Glomerular endothelial cell (primary cell): ENCODE measurements at places on chromosomes 16 and 17. TPM values are rescaled to one million over a fixed set of nuclear protein-coding genes. Genes with fewer than 3 reads are reported as not detected.

DNA sequence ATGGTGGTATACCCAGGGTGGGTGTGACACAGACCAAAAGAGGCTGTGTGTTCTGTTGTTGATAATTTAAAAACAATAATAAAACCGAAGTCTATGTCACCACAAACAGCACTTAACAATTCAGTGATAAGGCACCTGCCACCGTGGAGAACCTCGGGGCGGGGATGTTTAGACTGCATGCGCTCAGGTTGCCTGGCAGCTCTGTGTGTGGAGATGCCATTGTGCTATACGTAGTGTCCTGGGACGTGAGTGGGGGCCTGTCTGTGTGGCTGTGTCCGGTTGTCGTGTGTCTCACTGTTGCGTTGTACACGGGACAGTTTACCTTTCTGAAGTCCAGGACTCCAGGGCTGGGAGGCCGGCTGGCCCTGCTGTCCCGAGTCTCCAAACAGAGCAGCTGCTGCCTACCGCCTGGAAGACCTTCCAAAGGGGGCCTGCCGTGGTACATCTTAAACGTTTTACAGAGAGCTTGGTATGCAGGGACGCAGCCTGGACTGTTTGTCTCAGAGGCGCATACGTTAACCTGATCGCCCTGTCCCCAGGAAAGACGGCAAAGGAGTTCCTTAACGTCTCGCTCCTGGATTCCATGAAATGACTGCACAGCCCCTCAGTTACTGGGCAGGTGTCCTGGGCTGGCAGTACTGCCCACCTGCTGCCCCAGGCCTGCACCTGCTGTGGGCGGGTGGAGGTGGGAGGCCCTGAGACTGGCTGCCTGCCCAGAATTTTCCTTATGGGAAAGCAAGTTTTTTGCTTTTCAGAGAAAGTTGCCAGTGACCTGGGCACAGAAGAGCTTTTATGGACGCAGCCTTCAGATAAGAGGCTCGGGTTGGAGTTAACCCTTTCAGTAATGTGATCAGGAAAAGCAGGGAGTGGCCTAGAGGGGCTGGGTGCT lies 19.0 kb downstream of the SPIRE2 start:
- DNase-seq: no peak

DNA sequence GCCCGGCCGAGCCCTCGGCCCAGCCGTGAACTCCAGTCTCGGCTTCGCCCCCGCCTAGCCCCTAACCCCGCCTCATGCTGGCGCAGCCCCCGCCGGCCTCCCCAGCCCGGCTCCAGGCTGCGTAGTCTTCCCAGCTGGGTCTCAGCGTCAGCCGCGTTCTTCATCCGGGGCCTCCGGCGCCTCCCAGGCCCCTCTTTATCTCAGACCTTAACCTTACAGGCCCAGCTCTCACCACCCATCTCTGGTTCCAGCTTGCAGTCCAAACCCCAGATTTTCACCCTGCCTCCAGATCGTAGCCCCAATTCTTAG lies at the start of gene PROCA1:
Gene PROCA1 (minus strand): TSS at position 166 of the 309 bp plus-strand sequence. CDS start 228 bp downstream, outside the sequence.
- DNase-seq: no peak

DNA sequence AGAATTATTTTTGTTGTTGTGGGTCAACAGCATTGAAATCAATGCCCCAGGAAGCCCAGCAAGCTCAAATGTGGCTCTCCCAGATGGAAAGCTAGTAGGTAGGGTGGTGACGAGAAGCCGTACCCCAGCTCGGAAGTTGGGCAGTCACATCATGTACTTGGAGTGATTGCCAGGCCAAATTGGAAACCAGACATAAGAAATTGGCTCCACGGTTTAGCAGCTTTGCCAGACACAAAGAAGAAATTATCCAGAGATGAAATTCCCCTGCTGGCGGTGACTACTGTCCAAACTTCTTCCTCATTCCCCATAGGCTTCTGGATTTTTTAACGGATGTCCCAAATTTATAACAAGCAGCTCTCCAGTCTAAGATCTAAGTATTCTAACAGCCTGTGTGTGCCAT lies 95.9 kb downstream of the OR1D5 start:
- DNase-seq: no peak

Gene HOXB7
- 39.4 and 44.7 TPM in 2 replicates for total RNA-seq

Gene KCNJ18
- not detected in 2 replicates for total RNA-seq

Gene MLYCD
- 3.2 and 4.7 TPM in 2 replicates for total RNA-seq

DNA sequence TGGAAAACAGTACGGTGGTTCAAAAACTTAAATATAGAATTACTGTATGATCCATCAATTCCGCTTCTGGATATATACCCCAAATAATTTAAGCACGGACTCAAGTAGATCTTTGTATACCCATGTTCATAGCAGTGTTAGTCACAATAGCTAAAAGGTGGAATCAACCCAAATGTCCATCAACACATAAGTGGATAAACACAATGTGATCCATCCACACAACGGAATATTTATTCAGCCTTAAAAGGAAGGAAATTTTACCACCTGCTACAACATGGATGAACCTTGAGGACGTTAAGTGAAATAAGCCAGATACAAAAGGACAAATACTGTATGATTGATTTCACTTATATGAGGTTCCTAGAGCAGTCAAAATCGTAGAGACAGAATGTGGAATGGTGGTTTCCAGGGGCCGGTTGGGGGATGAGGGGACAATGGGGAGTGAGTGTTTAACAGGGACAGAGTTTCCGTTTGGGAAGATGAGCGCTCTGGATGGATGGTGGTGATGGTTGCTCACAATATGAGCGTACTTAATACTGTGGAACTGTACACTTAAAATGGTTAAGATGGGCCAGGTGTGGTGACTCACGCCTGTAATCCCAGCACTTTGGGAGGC lies 5.4 kb upstream of the RNF222 start:
- no peak for DNase-seq

Gene KRT25
- total RNA-seq: not detected in 2 replicates

Gene KRTAP1-5
- 0.29 and 0.82 TPM in 2 replicates for total RNA-seq

DNA sequence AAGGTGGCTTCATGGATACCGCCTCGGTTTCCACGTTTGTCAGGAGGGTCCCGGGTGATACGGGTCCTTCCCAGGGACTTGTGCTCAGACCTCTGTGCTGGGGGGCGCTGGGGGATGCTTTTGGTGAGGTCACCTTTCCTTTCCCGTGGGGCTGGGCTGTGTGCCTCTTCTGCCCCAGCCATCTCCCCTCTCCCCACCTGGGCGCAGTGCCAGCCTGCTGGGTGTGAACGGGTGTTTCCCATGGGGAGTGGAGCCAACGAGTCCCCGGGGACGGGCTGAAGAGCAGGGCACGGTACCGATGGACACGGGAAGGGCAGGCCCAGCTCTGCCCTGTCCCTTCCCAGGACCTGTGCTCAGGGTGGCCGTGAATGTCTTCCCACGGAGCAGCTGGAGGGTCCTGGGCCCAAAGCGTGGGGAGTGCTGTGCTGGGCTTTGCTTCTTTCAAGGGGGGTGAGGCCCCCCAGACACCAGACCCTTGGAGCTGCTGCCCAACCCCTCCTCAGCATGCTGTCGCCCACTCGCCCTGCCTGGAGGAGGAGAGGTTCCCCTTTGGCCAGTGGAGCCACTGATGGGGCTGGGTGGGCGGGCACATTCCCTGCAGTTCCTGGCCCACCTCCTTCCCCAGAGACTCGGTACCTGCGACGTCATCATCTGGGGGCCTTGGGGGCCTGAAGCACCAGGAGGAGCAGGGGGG lies 15.5 kb downstream of the TELO2 start:
- DNase-seq: no peak

Gene FNDC8
- total RNA-seq: not detected in 2 replicates

- DNase-seq: no peak
Measured at GRCh38 chr16:67873435-67874370, 851 bp downstream of the EDC4 start.

- DNase-seq: no peak
Measured at GRCh38 chr17:42251115-42251514, 25.1 kb downstream of the STAT5B start.

Gene PTGES3L
- total RNA-seq: 2.4 and 3.2 TPM in 2 replicates

Gene CALB2
- total RNA-seq: not detected in 2 replicates

DNA sequence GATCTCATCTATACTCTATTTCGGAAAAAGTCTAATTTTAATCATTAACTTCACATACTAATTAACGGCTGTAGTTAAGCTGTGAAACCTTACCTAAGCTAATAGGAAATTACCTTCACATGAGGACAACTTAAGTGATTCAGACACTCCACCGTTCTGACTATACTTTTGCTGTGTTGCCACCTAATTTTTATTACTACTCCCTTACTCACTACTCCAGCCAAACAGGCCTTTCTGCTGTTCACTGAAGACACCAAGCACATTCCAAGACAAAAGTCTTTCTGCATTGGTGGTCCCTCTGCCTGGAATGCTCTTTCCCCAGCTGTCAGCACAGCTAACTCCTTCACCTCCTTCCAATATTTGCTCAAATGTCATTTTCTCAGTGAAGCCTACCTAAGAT lies 1.3 kb downstream of the CMTR2 start:
- DNase-seq: no peak

Gene HOXB4
- 7.9 and 10.3 TPM in 2 replicates for total RNA-seq

- no peak for DNase-seq
Measured at GRCh38 chr17:54455251-54455868, 445.3 kb upstream of the TOM1L1 start.

Gene AOC2
- total RNA-seq: 1.8 and 2.0 TPM in 2 replicates

DNA sequence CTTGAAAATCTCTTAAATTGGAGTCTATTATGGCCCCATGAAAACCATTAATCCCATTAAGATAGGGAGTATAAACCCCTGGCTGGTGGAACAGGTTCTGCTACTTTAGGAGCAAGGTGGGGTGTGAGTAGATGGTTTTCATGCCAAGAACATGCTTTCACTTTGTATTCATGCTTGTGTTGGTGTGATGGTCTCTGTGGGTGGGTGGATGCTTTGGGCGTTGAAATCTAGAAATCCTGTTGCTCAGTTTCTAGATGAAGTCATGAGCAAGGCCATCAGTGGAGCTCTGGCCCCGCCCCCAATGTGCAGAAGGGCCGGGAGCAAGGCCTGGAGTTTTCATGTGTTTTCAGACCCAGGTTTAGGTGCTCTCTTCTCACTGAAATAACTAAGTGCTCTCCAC lies 20.1 kb downstream of the PLD6 start:
- DNase-seq: no peak

- no peak for DNase-seq
Measured at GRCh38 chr17:2893422-2893914, 97.2 kb downstream of the RAP1GAP2 start.

Gene MED1
- total RNA-seq: 22.7 and 27.9 TPM in 2 replicates

DNA sequence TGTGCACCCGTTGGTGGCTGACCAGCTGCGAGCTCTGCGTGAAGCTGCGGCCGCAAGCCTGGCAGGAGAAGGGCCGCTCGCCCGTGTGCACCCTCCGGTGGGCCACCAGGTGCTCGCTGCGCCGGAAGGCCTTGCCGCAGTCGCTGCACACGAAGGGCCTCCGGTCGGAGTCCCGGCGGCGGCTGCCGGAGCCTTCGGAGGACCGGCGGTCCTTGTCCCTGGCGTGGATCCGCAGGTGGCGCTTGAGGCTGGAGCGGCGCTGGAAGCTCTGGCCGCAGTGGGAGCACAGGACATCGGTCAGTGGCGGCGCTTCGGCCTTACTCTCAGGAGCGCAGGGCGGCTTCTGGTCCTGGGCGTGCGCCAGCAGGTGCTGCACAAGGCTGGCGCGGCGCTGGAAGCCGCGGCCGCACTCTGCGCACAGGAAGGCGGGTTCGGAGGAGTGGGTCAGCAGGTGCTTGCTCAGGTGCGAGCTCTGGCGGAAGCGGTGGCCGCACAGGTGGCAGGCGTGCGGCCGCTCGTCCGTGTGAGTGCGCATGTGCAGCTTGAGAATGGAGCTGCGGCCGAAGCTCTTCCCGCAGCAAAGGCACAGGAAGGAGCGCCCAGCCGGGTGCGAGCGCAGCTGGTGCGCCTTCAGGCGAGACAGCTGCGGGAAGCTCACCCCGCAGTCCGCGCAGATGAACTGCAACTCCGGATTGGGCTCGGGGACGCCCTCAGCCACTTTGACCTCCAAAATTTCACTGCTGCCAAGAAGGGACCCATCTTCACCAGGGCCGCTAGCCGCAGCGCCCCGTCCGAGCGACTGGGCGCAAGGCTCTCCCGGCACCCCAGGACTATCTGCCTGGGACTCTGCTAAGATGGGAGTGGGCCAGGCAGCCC lies 9.1 kb downstream of the ZSCAN10 start:
- no peak for DNase-seq

- no peak for DNase-seq
Measured at GRCh38 chr17:2865228-2865627, 69.0 kb downstream of the RAP1GAP2 start.

DNA sequence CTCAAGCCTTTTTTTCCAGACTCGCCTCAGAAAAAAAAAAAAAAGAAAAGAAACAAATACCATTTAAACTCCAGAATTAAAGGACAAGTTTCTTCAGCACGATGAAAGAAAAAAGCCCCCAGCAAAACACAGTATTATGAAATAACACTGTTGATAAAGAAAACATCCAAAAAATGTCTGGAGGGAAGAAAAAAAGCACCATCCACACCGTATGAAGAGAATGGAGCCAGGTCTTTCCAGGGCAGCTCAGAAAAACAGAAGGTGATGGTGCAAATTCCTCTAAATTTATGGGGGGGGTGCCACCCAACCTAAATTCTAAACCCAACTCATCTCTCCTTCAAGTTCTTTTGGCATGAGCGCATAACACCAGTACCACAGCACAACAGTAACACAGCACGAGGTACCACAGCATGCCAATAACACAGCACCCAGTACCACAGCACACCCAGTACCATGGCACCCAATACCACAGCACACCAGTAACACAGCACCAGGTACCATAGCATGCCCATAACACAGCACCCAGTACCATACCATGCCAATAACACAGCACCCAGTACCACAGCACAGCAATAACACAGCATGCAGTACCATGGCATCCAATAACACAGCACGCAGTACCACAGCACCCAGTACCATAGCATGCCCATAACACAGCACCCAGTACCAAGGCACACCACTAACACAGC lies 19.0 kb downstream of the AXIN1 start:
- DNase-seq: no peak

DNA sequence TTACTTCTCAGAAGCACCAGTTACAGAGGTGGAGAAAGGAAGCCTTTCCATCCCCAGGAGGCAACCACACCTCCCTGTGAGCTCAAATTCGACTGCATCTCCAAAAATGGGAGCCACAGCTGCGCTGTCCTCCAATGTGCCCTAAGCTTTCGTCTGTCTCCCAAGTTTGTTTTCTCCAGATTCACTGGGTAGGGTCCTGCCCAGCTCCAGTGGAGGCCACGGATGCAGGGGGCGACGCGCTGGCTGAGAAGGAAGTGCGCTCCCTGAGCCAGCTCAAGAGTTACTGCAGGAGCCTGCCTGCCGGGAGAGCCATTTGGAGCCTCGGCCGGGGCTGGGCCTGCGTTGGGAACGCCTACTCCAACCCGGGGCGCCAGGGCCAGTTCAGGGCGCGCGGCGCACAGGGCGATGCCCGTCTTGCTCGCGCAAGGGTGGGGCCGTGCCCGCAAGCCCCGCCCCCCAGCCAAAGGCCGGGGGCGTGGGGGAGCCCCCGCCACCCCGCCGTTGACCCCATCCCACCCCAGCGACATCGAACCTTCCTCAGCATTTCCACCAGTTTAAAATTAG lies 19.5 kb downstream of the SIAH1 start:
- no peak for DNase-seq

GRCh38 chr17:67044016-67044772 lies at the start of gene CACNG1:
CACNG1 (plus strand) TSS chr17:67044554; CDS start chr17:67044661, 107 bp downstream.
- DNase-seq: no peak

- DNase-seq: no peak
Measured at GRCh38 chr16:88761143-88761534, 23.9 kb downstream of the PIEZO1 start.

GRCh38 chr17:19460700-19461099 lies 49.7 kb downstream of the RNF112 start:
- no peak for DNase-seq

GRCh38 chr17:39385040-39385439 lies 16.4 kb downstream of the FBXL20 start:
- no peak for DNase-seq
